Kidney capillary endothelial cell (primary cell): ENCODE measurements at places on chromosomes 6 and 20.

DNA sequence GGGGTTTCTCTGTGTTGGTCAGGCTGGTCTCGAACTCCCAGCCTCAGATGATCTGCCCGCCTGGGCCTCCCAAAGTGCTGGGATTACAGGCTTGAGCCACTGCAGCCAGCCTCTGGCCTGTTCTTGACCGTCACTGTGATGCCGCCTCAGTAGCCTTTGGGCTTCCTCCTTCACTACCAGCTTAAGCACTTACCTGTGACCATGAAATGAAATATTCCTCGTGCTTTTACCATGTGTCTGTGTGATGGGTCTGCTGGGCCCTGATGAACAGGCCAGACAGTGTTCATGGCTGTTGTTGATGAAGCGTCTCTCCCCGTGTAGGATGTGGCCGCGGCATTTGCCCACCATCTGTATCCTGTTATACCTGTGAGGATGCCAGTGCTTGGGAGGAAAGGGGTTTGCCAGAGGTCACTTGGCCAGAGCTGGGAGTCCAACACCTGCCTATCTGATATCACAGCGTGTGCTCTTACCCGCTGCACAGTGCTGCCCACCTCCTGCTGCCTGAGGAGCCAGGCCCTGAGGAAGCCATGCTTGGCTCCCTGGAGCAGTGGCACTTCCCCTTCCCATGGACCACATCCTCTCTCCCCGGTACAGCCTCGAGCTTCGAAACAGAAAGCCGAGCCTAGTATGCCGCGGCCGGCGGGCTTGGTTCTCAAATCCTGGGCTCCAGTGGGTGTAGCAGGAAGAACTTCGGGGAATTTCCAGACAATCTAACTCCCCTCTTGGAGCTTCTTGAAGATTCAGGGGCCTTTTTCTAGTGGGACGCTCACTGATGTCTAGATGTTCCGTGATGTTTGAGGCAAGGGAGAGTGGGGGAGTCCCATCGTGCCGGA, 167.9 kb downstream of the ZDHHC14 start:
- no peak for DNase-seq

- no peak for DNase-seq
These were observed 26.4 kb upstream of the SLC9A8 start for GRCh38 chr20:49786196-49786595.

DNA sequence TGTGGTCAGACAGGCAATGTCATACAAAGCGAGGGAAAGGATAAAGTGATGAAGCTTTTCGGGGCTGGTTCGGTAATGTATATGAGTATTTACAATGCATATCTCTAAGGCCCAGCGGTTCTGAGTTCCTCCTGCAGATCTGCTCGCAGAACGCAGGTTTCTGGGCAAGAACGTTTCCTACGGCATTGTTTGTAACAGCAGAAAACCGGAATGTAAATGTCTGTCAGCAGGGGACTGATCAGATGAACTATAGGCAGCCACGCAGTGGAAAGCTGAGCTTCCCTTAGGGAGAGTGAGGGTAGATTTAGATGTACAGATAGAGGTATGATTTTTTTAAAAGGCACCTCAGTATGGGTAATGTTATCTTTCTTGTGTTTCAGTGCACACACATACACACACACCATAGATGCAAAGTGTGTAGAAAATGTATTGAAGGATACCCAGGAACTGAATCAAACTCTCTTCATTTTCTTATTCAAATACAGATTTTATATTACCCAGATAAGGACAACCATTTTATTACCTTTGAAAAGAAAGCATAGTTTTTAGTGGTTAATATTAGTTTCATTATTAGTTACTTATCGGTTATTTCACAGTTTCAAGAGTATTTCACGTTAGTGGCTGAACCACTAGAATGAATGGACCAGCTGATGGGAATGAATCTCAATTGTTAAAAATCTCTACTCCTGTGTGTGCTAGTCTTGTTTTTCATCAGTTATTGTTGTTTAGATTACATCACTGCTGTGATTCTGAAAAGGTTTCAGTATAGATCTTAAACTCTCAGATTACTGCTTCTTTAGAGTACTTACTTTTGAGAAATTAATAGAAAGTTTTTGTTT, 56.2 kb downstream of the SNX9 start:
- DNase-seq, result no peak

DNA sequence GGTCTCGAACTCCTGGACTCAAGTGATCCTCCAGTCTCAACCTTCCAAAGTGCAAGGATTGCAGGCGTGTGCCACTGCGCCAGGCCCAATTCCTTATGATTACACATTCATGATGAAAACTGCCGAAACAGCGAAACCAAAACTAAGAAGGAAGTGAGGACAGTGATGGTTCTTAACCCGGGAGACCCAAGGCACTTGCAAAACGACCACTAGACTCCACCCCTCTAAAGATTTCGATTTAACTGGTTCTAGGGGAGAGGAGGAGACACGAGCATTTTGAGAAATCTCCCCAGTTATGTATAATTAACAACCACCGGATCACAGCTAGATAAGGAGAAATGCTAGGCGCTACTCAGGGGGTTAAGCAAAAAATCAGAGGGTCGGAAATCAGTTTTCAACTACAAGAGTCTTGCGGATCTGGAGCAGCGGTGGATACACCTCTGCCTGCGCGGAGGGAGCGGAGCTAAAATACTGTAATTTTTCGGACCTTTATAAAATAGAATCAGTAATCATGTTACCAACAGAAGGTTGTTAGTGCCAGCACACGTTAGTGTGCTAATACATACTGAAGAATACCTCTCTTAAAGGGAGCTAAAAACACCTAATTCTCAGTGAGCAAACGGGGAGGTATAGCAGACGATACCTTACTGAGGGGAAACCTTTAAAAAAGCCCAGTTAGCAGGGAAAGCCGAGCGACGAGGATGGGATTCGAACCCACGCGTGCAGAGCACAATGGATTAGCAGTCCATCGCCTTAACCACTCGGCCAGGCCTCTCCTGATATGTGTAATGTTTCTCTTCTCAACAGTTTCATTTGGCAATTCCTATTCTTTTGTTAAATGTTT, 60.0 kb upstream of the BTN3A2 start:
- DNase-seq, result peak; percentile 70

GRCh38 chr20:47682028-47682783, 103.1 kb downstream of the SULF2 start:
- peak; percentile 14 for DNase-seq

GRCh38 chr20:62876902-62877816, 15.5 kb upstream of the TCFL5 start:
- peak; percentile 38 for DNase-seq

DNA sequence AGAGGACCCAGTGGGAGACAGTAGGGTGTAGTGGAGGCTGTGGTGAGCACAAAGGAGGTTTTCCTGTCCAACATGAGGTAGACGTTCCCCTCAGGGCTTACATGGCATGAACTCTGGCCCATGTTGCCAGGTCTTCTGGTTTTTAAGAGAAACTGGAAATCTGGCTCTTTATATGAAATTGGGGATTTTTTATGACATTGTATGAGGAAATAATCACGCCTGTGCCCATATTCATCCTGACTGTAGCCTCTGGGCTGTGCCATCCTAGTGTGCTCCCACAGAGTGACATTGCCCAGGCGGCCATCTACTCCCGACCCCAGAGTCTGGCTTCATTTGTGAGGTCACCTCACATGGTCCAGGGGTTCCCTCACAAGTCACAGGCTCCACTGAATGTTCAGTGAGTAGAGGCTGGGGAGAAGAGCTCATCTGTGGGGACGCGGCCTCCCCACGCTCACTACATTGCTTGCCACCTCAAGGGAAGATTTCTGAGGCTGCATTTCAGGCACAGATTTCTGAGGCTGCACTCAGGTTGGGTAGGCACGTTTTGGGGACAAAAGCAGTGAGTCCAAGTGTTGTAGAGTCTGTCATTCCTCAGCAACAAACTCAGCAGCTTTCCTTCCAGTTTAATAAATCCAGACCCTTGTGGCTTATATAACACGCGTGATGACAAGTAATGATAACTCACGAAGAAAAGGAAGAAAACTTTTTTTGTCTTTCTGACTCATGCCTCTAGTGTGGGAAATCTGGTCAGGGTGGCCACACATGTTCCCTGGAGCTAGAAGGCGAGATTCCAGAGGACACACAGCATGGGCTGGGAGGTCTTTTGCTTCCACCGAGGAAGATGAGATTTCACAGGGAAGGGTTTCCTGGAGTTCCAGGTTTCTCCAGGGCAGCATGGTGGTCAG, 41.7 kb downstream of the SLC24A3 start:
- no peak for DNase-seq

DNA sequence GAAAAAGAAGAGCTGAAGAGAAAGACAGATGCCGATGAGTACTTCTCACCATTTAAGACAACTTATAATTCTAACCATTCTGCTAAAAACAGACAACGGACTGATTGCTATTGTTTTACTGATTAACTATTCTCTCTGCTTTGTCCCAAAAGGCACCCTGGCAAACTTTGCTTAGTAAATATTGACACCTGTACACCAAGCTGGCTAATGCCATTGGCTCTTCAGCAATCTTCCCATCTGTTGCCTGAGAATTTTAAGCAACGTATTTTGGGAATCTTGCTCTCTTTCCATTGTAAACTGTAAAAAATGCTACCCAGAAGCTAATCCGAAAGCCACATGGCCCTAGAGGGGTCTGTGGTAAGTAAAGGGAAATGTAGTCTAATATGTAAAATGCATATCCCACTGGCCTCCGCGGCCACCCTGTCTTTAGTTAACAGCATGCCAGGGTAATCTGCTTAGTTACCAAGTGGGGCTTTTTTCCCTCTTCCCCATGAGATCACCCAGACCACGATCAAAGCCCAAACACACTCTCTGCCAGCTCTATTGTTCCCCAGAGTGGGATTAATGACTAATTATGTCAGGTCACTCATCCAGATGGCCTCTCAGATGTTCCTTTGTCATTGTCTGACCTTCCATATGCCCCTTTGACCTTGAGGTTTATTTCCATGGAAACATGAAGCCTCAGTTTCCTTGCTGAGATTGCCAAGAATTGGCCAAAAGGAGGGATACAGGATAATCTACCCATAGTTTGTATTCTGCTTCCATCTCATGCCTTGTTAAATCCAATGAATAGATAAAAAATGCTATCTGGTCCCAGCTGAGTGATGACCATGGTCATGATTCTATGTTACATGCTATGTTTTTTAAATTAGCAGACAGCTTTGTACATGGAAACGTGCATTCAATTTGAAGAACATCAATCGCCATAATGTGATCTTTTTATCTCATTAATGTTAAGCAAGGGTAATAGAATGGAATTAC, 216.4 kb upstream of the MCHR2 start:
- DNase-seq, result no peak

GRCh38 chr20:57243480-57244220, 22.8 kb downstream of the BMP7 start:
- DNase-seq, result no peak

DNA sequence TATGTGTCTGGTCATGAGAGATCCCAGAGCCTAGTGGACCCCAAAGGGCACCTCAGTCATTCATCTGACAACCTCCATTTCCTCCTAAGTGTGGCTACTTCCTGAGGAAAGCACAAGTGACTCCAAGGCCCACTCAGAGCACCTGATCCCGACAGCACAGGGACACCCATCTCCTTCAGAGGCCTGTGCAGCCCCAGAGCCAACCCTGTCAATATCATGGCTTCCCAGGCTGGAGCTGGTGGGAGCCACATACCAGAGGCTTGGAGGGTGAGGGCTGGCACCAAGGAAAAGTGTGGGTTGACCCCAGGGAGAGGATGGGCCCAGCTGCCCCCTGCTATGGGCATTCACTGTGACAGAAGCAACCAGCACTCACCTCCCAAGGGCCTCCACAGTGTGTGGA, 117.3 kb downstream of the PSMB1 start:
- DNase-seq, result no peak

- DNase-seq, result peak; percentile 40
These were observed 9.3 kb upstream of the ATG5 start for GRCh38 chr6:106334646-106335448.

DNA sequence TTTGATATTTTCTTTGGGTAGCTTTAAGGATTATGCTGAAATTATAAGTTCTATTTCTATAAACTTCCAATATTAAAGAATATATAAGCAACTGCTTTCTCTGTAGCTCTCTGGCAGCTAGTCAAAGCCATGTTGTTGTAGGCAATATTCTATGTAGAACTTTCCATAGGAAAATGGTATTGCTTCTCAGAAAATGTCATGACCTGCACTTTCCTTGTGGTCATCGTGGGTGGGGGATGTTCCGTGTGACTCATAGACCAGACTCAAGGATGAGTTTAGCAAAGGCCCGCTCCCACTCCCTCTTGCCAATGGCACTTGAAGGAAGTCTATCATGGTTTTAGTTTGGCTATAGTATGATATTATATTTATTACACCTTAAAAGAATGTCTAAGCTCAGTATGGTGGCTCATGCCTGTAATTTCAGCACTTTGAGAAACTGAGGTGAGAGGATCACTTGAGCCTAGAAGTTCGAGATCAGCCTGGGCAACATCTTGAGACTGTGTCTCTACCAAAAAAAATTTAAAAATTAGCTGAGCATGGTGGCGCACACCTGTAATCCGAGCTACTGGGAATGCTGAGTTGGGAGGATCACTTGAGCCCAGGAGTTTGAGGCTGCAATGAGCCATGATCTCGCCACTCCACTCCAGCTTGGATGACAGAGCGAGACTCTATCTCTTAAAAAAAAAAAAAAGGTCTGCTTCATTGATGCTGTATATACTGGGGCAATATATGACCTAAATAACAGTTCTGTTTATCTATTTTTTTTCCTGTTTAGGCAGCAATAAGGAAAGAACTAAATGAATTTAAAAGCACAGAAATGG, 36.6 kb upstream of the LTV1 start:
- no peak for DNase-seq

GRCh38 chr6:41836022-41836659, 48.6 kb downstream of the TOMM6 start:
- no peak for DNase-seq
